ENCODE measurements at places on chromosomes 16 and 17. TPM values are rescaled to one million over a fixed set of nuclear protein-coding genes. Genes with fewer than 3 reads are reported as not detected.

- no peak for DNase-seq
Measured at GRCh38 chr17:66450008-66450851, 147.8 kb downstream of the PRKCA start.

- DNase-seq = peak; percentile 77
Measured at GRCh38 chr17:28726226-28726626, at the start of gene TLCD1. Gene TLCD1 (minus strand): TSS chr17:28726233. CDS start chr17:28726097, 136 bp downstream.

GRCh38 chr16:56068816-56069215 is 122.5 kb upstream of the GNAO1 start:
- DNase-seq = no peak

Gene TNRC6A
- total RNA-seq = 68.5 TPM

GRCh38 chr17:27430383-27430840 is 25.8 kb upstream of the KSR1 start:
- no peak for DNase-seq

Gene MRM3
- total RNA-seq = 31.9 TPM

- DNase-seq = no peak
Measured at GRCh38 chr16:53571763-53572162, 68.8 kb upstream of the AKTIP start.

GRCh38 chr17:19513897-19514488 is 19.7 kb upstream of the SLC47A1 start:
- DNase-seq = peak; percentile 58

GRCh38 chr16:52677501-52677900 is 130.6 kb upstream of the TOX3 start:
- DNase-seq = no peak

Gene SDK2
- total RNA-seq = 0.49 TPM

DNA sequence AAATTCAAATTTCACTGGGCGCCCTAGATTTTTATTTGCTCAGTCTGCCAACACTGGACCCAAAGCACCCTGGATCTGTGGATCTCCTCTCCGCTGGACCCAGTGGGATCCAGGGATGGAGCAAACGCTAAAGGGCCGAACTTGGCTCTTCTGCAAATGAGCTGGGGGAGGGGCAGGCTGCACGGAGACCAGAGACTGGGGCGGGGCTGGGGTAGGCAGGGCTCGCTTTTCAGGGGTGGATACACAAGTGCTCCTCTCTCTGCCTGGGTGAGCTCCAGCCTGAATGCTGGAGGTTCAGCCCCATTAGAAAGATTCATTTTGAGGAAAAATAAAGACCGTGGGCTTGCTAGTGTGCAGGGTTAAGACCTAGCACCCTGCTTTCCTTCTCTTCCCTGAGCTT is 8.9 kb downstream of the CBX4 start:
- DNase-seq = no peak

DNA sequence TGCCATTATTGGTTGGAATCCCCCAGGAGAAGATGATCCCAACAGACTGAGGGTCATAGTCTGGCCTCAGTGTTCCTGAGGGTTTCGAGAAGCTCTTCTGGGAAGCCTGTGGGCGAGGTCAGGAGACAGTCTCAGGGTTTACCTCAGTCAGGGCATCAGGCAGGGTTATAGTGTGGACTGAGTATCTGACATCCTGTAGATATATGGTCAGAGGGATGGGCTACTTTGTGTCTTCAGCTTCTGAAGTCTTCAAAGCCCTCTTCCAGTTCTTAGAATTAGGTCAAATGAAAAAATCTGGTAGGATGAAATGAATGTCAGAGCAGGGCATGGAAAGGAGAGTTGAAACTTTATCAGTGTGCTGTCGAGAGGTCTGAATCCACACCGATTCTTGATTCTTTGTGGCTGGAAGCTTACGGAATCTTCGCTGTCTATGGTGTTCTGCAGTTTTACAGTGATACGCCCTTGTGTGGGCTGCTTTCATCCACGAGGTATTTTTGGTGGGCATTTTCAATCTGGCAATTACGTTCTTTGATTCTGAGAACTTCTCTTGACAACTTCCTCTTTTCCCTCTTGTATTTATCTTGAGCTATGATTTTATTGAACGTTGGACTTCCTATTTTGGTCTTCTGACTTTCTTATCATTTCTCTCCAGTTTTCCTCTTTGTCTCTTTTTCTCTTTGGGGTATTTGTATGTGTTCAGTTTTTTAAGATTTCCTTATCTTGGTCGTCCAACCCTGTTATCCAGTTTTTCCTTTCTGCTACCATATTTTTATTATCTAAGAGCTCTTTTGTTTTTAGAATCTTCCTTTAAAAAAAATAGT is 30.4 kb downstream of the BPTF start:
- no peak for DNase-seq

DNA sequence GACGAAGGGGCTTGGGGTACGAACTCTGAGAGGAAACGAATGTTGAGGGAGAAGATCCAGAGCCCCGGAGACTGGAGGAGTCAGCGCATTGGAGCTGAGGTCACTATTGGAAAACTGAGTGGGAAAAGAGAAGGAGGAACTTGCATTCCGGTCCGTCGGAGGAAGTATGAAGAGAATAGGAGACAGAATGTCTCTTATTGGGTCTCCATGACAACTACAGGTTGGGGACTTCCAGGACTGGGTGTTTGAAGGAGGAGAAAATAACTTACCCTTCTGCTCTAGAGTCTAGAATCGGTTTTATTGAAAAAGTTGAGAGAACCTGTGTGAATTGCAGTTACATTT is 537 bp downstream of the GOSR1 start:
- DNase-seq = no peak

GRCh38 chr17:73731733-73732132 is 87.5 kb upstream of the SDK2 start:
- DNase-seq = no peak

DNA sequence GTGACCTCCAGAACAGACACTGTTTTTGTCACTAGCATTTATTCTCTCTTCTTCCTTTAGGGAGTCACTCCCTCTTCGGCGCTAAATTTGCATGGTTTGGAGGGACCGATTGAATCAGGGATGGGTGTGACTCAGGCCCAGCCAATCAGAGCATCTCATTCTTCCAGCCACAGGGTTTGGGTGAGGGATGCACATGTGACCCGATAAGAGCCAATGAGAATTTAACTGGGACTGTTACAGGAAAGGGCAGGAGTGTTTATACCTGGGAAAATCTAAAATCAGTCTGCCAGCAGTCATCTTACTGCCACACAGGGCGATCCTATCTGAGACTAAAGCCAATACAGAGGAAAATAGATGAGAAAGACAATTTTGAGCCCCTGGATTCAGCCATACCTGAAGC is 351.2 kb upstream of the ERCC4 start:
- no peak for DNase-seq

Gene SEZ6L2
- 0.14 TPM for total RNA-seq

DNA sequence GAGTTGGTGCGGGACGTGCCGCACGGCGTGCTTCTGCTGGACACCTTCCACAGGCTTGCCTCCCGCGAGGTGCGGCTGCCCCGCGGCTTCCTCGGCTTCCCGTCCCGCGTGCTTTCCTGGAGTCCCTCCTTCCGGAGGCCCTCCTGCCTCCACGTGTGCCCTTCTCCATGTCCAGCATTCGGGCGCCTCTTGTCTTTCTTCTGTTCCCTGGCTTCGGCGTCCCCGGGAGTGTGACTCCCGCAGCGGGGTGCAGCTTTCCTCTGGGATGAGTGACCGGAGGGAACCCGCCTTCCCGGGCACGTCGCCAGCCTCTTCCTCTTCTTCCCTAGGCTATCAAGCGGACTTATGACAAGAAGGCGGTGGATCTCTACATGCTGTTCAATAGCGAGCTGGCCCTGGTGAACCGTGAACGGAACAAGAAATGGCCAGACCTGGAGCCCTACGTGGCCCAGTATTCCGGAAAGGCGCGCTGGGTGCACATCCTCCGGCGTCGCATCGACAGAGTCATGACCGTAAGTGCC is 23.0 kb downstream of the DNAH2 start:
- DNase-seq = no peak

Gene PCYT2
- total RNA-seq = 34.2 TPM

Gene GNAO1
- 1.1 TPM for total RNA-seq

Gene CES5A
- total RNA-seq = not detected

Gene KRT27
- total RNA-seq = not detected

- no peak for DNase-seq
Measured at GRCh38 chr16:69775563-69775962, 13.4 kb downstream of the WWP2 start.

Gene SLC16A13
- total RNA-seq = 4.8 TPM

All from natural killer cell (primary cell).